ENCODE measurements at places on chromosomes 11 and 22. TPM values are rescaled to one million over a fixed set of nuclear protein-coding genes. Genes with fewer than 3 reads are reported as not detected.

Gene P2RY6
- total RNA-seq, result under 0.01 TPM

Gene NLRP6
- total RNA-seq, result not detected

Gene LIF
- total RNA-seq, result 130 TPM

Gene KDM4E
- not detected for total RNA-seq

Gene OR5B12
- not detected for total RNA-seq

Gene SHANK2
- 1.6 TPM for total RNA-seq

Gene YPEL4
- total RNA-seq, result under 0.01 TPM

Data from IMR-90 (cell line).